Ecto neural progenitor cell (in vitro differentiated cells): ENCODE measurements at places on chromosomes 5 and 9.

DNA sequence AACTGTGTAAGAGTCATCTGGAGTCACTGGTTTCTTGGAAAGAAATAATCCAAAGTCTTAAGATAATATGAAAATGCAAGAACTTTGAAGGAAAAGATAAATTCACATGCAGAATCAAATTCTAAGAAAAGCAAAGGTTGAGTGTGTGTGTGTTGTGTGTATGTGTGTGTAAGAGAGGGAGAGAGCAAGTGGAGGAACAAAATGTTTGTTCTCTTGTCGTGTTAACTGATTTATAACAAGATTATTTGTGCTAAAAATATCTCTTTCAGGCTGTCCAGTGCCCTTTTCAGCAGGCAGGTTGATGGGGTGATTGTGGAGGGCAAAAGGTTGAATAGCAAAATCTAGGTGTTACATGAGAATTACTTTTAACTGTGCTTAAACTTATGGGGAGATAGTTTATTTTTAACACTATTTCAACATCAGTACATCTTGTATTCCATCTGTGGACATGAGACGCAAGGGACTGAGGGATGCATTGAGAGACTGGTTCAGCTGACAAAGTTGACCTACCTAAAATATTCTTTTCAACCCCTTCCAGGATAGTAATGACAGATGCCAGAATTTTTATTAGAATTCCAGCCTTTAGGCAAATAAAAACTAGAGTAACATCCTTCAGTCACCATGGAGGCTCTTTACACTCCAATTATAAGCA lies 342.4 kb upstream of the CD180 start:
- no peak for DNase-seq

DNA sequence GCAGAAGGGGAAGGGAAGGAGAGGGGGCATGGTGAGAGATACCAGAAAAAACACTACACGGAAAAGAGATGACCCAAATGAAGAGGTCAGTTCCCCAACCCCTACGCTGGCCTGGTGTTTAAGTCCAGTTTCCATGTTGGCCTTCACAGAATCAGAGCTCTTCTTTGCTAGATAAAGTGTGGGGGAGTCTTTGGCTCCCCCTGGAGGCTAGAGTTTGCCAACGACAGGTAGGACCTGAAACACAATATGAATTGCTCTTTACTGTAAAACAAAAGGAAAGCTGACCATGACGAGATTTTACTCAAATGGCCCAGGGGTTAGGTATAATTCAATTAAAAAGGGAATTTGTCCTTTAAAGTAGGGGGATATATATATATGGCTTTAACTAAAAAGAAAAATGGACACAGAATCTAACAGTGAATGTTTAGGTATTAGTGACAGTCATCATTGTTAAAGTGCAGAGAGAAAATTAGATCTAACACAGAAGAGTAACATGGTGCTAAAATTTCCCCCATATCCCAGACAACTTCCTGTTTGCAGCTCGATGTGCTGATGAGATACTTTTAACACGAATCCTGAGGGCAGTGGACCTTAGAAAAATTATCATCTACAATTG lies 92.0 kb downstream of the SV2C start:
- peak; percentile 58 for DNase-seq

- DNase-seq, result no peak
Measured at GRCh38 chr5:172473427-172473826, 19.1 kb upstream of the SH3PXD2B start.

DNA sequence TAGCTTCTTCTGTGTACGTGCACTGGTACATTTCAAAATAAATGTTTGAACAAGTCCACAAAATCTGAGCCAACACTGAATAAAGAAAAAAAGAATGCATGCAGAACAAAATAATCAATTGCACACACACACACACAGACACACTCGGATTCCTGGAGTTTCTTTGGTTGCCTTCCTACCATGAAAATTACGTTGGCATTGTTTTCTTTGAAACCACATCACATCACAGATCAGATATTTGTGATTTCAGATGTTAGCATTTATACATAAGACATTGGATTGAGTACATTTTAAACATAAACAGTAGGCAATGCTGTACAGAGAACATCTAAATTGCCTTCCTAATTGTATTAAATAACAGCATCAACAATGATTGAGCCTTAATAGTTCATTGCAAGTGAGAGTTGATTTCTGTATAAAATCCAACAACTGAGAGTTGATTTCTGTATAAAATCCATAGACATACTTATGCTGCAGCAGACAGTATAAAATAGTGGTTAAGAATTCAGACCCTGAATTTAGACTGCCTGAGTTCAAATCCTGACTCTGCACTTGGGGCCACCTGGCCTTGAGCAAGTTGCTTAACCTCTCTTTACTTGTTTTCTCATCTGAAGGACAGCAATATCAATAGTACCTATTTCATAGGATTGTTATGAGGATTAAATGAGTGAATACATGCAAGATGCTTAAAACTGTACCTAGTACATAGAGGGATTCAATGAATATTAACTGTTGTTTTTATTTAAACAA lies 101.7 kb upstream of the IFNE start:
- no peak for DNase-seq

DNA sequence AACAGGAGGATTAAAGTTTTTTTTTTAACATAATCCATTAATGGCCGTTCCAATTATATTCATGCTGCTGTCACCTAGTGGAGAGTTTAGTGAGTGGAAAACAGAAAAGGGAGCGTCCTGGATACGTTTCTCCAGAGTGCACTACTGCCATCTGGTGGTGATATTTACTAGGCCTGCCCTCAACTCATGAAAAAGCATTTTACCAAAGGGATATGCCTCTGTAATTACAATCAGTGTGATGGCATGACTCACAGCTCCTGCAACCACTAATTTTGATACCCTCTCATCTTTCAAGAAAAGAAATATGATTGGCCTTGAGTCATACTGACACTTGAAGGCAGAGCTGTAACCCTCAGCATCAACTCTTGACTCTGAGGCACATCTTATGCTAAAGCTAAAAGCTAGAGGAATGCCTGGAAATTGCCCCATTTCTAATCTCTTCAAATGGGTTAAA lies 20.1 kb downstream of the MINAR2 start:
- peak; percentile 76 for DNase-seq

DNA sequence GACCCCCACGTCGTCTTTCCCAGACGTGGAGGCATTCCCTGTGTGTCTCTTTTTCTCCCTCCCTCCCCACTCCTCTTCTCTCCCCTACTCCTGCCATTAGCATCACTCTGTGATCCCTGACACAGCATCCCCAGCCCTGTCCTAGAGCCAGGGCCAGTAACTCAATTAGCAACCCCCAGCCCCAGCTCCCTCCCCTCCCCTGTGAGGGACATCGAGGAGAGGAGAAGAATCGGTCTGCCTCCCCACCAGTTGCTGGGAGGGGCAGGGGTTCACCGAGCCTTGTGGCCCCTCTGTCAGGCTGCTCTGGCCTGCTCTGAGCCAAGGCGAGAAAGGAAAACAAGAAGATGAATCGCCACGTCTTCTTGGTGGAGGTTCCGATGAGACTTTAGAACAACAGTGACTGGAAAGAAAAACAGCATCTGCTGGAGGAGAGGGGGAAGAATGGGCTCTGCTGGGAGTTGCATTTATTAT lies 123.1 kb downstream of the PAPPA start:
- no peak for DNase-seq

GRCh38 chr9:108784998-108785397 lies 70.8 kb downstream of the ACTL7B start:
- no peak for DNase-seq

GRCh38 chr5:40033009-40033408 lies 608.2 kb upstream of the DAB2 start:
- DNase-seq, result no peak

DNA sequence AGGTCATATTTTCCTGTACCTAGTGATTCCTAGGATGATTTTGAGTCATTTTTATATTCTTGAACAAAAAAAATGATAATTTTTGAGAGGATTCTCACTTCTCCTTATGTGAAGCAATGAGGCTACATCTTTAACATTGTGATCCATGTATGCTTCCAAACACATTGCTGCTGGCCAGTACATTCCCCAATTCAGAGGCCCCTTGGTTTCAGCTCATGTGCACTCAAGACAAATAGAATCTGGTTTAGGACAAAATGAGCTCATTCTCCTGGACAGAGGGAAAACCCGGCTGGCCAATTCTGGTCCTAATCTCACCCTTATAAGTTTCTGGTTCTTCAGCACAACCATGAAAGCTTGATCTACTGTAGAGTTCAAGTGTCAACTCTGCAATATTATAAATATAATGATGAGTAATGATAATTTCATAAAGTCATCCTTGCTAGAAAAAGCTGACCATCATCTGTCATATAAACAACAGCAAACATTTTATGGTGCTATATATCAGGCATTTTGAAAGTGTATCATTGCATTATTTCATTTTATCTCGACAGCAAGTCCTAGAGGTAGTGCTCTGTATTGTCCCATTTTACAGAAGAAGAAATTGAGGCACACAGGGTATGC lies 139.1 kb upstream of the ZNF366 start:
- no peak for DNase-seq

DNA sequence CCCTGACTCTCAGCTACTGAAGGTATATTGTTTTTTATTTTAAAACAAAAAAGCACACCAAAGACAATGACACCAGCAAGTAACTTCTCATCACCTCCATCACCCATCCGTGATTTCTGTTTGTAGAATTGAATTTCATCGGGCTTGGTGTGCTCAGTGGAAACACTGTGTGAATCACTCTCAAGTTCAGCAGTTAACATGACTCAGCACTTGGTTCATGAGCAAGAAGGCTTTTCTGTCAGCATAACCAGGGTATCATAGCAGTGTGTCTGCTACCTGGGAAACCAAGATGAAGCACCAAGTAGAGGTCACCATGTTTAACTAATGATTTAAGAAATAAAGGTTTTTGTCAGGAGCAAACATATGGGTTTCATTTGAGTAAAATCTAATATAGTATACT lies 123.7 kb downstream of the INSYN2B start:
- no peak for DNase-seq

GRCh38 chr5:126377424-126377823 lies 45.8 kb upstream of the GRAMD2B start:
- DNase-seq, result no peak

- no peak for DNase-seq
Measured at GRCh38 chr9:69132361-69132760, 41.7 kb upstream of the TJP2 start.

- no peak for DNase-seq
Measured at GRCh38 chr9:138120072-138120471, 242.5 kb downstream of the CACNA1B start.

GRCh38 chr9:123339666-123340510 lies 16.1 kb upstream of the CRB2 start:
- DNase-seq, result no peak

- DNase-seq, result no peak
Measured at GRCh38 chr5:34627794-34628193, 28.3 kb upstream of the RAI14 start.

GRCh38 chr5:161030229-161030628 lies 178.2 kb upstream of the ATP10B start:
- no peak for DNase-seq

- no peak for DNase-seq
Measured at GRCh38 chr9:68625559-68625958, 79.5 kb upstream of the PIP5K1B start.

- no peak for DNase-seq
Measured at GRCh38 chr5:16916262-16916878, 19.7 kb downstream of the MYO10 start.

DNA sequence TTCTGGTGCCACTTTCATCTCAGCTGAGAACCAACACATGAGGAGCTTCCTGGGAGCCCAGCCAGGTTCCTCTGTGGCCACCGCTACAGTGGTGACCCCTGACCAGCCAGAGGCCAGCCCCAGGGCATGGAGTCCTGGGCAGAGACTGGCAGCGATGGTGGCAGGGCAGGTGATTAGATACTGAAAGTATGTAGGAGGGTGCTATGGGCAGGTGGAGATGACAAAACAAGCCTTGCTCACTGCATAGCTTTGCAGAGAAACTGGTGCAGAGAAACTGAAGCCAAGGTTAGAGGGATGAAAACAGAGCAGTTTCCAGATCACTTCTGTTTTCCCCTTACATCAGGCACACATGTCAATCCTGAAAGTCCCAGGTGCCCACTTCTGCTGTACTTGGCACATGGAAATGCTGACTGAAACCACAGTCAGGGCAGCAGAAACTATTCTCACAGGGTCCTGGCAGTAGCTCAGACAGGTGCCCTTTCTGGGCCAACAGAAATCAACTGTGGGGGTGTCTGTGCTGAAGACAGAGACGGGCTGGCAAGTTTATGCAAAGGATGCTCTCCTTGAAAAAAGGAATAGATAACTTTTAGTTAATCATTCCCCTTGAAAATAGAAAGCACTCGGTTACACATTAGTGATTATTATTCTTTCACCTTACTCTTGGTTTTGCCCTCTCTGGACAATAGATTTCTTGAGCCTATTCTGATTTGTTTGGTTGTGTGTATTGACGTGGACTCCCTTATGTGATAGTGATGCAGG lies 90.3 kb downstream of the ANKRD55 start:
- DNase-seq, result no peak

DNA sequence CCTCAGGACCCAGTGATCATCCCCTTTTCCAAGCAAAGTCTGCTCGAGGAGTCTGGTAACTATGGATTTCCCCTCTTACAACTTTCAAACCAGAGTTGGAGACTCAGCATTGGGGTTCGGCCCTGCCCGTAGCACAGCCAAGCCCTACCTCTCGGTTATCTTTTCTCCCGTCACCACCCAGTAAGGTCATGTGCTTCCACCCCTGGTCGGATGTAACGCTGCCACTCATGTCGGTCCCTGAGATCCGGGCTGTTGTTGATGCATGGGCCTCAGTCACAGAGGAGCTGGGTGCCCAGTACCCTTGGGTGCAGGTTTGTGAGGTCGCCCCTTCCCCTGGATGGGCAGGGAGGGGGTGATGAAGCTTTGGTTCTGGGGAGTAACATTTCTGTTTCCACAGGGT lies 1.2 kb downstream of the GALT start:
- DNase-seq, result no peak

GRCh38 chr5:159682623-159683022 lies 233.7 kb upstream of the ADRA1B start:
- no peak for DNase-seq

GRCh38 chr9:106927916-106928315 lies 65.0 kb downstream of the ZNF462 start:
- DNase-seq, result peak; percentile 16

- no peak for DNase-seq
Measured at GRCh38 chr5:4306057-4306456, 710.4 kb downstream of the IRX1 start.

GRCh38 chr9:9257999-9258498 lies 1354.8 kb downstream of the PTPRD start:
- DNase-seq, result no peak

DNA sequence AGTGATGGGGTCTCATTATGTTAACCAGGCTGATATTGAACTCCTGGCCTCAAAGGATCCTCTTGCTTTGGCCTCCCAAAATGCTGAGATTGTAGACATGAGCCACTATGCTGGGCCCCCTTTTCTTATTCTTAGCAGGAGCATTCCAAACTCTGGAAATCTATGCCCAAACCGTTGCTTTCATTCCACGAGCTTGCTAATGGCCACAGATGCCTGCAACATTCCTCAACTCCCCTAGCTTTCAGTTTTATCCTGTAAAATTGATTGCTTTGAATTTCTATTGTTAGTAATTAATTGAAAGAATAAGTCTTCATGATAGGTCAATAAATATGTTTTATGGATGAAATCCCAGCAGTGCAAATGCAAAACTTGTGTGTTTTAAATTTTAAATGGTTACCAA lies 564.8 kb upstream of the WWC1 start:
- DNase-seq, result no peak

GRCh38 chr9:105376893-105377292 lies 70.9 kb upstream of the FSD1L start:
- DNase-seq, result no peak
